ENCODE measurements at places on chromosomes 1 and 21.

GRCh38 chr1:40003156-40004093 is 37.1 kb upstream of the CAP1 start:
- no peak for DNase-seq

GRCh38 chr1:109396871-109397580 is 692 bp downstream of the SORT1 start:
- no peak for DNase-seq

DNA sequence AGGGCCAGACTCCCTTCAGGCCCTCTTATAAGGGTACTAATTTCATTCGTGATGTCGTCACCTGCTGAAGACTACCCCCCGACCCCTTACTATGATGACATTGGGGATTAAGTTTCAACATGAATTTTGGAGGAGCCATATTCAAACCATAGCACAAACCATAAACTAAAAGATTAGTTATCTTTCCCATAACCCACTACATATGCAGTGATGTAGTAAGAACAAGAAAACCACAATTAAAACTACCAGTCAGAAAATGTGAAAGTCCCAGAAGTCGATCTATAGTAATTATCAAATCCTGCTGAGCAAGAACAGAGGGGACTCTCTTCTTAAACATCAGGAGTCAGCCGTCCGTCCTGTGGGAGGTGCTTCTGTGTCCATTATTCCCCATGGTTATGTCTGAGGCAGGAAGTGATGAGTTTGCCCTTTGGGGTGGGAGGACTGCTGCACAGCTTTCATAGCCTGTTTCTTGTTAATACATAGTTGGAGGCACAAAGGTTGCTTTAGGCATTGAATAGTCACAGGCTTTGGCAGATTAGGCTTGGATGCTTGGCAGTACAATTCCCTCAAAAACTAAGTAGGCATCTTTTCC is 35.9 kb upstream of the PTGFRN start:
- DNase-seq = no peak

GRCh38 chr1:232764458-232765251 is 40.6 kb upstream of the MAP10 start:
- no peak for DNase-seq
